ENCODE measurements at places on chromosomes 4 and X.

DNA sequence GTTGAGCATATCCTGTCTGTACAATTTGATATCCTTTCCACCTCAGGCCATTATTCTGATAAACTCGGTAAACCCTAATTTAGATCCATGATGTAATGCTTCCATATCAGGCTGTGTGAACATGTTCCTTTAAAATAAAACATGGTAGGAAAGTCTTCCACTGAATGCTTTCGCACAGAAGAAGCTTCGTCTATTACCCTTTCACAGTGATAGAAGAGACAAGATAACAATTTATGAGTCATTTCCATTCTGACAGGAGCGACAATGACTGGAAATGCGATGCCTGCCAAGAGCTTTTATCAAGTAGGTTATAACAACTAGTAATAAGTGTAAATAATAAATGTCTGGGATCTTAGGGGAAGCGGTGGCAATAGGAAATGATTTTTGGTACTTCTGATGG is 98.8 kb downstream of the TTC29 start:
- no peak for DNase-seq

DNA sequence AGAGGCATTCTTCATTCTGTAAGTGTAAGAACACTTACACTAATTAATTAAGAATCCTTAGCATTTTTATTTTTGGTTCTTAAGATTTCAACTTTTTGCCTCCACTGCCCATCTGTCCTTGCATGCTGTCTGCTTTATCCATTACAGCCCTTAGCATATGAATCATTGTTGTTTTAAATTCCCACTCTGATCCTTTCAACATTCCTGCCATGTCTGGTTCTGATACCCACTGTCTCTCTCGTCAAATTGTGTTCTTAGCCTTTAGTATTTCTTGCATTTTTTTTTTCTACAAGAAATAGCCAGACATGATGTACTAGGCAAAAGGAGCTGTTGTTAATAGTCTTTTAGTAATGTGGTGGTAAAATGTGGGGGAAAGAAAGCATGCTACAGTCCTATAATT is 1360.0 kb downstream of the TECRL start:
- DNase-seq, result no peak

DNA sequence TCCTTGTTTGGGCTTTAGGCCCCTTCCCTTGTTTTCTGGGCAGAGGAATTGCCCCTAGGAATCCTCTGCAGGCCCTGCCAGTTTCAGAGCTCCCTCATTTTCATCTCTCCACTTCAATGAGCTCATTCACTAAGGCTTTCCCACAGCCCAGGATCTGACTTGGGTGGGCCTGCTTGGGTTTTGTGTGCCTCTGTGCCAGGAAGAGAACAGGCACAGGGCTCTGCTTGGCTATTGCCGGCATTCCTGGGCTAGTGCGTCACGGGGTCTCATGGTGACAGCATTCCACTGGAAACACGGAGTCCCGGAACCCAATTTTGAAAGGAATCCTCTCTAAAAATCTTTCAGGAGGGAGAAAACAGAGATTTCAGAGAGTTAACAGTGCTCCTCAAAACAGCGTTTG is 150.5 kb downstream of the VCX3A start:
- no peak for DNase-seq

- DNase-seq, result no peak
Observed at GRCh38 chr4:138892483-138893407, 122.8 kb upstream of the NOCT start.

DNA sequence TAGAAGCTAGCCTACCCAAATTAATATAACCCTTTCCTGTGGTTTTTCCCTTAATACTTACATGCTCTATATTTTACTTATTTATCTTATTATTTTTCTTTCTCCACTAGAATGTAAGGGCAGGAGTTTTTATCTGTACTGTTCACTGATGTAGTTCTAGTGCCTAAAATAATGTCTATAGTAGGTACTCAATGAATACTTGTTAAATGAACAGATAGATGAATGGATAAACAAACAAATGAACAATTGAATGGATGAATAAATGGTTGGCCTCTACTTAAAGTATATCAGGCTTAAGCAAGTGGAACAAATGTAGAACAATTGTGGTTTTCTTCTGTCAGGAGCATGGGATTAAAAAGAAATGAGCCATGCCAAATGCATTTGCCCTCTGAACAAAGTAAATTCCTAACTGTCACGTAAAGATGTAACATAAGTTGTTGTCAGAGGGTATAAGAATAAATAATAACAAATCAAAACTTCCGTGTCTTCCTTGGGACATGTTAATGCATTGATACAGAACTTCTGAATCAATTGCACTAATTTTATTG is 54.1 kb downstream of the SYTL5 start:
- DNase-seq, result no peak

GRCh38 chr4:101355246-101355645 is 7.9 kb upstream of the PPP3CA start:
- DNase-seq, result no peak

DNA sequence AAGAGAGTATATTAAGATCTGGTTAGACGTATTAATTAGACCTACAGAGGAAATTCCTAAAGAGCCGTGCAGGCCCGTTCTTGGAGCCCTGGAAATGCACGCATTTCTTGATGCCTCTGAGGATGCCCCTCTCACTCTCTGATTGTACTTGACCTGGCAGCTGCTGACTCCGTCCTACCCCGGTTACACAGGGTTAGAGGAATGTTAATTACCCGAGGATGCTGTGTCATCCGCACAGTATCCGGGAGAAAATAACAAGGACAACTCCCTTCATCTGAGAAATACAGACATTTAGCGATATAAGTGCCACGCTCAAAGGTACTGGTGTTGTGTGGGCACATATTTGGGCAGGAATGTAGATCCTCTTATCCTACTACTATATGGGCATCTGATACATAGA is 404.6 kb upstream of the FAT1 start:
- DNase-seq, result no peak

- no peak for DNase-seq
Observed at GRCh38 chr4:187550256-187550950, 445.2 kb upstream of the ZFP42 start.

DNA sequence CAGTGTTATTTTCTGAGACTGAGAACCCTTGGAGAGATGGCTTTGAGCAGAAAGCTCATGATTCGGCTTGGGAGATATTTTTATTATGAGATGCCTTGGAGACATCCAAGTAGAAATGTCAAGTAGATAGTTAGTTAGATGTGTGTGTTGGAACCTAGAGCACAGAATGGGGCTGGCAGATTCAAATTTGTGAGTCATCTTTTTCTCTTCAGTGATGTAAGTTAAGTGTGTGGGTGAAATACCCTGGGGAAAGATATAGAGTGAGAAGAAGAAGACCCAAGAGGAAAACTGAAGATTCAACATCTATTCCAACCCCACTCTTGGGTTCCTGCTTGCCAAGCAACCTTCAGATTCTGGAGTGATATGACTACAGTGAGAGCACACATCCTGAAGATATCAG is 580.8 kb upstream of the AMOT start:
- no peak for DNase-seq

- no peak for DNase-seq
Observed at GRCh38 chr4:153789741-153790499, 1.0 kb upstream of the SFRP2 start.

DNA sequence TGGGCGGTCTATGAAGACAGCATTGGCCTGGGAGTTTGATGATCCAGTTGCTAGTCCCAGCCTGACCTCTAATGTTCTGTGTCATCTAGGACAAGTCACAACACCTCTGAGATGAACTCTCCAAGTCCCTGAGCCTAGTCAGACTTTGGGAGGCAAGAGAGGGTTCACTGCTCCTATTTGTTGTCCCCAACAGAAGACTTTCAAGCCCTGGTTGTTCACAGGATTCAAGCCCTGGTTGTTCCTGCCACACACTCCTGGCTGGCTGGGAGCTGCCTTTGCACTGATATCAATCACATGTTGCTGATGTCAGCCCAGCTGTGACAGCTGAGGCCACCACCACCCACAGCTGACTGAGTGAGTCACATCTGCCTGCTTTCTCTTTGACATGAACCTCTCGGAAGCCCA is 253.2 kb upstream of the RASGEF1B start:
- peak; percentile 53 for DNase-seq

DNA sequence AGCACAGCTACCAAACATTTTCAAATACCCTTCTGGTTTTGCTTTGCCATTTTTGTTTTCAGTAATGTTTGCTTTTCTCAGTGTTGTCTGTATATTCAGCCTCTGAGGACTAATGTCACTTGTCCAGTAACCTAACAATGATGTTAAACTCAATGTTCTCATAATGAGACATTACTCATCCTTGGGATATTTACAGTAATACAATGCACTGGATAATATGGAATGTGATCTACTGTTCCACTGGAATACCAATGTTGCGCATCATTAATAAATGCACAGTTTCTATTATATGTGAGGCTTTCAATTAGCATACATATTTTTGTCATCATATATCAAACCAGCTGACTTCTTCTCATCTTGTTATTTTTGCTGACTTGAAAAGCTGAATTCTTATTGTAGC is 259.1 kb downstream of the SH2D1A start:
- DNase-seq, result no peak

- no peak for DNase-seq
Observed at GRCh38 chr4:53579826-53580225, 11.5 kb downstream of the LNX1 start.
